BJ (cell line): ENCODE measurements at places on chromosomes 12 and 14.

- no peak for DNase-seq
Observed at GRCh38 chr12:78870539-78870938, 6.0 kb downstream of the SYT1 start.

DNA sequence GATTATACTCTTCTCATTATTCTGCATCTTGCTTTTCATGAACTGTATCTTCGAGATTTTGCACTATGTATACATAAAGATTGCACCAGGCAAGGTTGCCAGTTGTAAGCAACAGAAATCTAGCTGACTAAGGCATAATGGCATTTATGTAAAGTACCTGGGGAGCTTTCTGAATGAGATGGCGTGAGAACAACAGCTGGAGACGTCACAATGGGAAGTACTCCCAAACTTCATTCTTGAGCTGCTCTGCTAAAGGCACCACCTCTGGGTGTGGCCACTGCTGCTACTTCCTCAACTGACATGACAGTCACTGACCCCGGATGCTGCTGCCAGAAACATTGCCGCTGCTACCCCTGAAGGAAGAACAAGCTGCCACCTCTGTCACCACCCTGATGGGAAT, 220.7 kb downstream of the NOVA1 start:
- no peak for DNase-seq

- peak; percentile 18 for DNase-seq
Observed at GRCh38 chr12:81257947-81258551, 180.2 kb downstream of the ACSS3 start.

GRCh38 chr12:63844391-63845341, at the start of gene SRGAP1:
TSS of gene SRGAP1 (plus strand) at chr12:63844700. CDS start at chr12:63844817, 117 bp downstream.
- DNase-seq = no peak

- no peak for DNase-seq
Observed at GRCh38 chr12:124230117-124230757, 64.7 kb upstream of the RFLNA start.

- no peak for DNase-seq
Observed at GRCh38 chr12:76274420-76275083, 73.7 kb downstream of the BBS10 start.

DNA sequence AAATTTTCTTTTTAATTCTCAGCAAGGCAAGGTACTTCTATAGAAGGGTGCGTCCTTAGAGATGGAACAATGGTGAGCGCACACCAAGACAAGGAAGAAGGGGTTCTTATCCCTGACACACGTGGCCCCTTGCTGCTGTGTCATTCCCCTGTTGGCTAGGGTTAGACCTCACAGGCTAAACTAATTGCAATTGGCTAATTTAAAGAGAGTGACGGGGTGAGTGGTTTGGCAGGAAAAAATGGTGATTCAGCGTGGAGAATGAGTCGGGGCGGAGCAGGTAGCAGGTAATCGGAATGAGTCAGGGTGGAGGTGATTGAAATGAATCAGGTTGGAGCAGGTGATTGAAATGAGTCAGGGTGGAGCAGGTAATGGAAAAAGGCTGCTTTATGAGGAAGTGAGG, 36.3 kb upstream of the HECTD1 start:
- DNase-seq = no peak

- DNase-seq = no peak
Observed at GRCh38 chr12:105911966-105912365, 226.8 kb downstream of the NUAK1 start.

- DNase-seq = no peak
Observed at GRCh38 chr12:92421701-92422100, 276.1 kb upstream of the BTG1 start.

DNA sequence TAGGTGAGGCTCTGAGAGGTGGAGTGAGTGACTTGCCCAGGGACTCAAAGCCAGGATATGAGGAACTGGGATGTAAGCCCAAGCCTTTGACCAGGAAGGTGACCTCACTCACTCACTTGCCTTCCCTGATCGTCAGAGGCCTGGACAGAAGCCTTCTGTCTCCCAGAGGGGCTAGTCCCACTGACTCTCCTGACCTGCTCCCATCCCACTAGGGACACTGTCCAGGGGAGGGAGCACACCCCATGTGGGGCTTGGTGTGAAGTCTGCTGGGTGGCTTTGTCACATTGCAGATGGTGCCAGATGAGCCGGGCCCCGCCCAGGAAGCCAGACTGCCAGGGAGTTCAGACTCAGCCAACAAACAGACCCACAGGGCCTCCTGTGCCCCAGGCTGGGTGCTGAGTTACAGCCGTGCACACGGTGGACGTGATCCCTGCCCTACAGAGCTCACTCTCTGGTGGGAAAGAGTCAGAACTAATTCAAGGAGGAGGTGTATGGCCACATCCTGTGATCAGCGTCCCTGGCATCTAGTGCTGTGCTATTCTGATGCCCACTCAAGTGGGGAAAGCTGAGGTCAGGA, 28.3 kb downstream of the MMAB start:
- no peak for DNase-seq

DNA sequence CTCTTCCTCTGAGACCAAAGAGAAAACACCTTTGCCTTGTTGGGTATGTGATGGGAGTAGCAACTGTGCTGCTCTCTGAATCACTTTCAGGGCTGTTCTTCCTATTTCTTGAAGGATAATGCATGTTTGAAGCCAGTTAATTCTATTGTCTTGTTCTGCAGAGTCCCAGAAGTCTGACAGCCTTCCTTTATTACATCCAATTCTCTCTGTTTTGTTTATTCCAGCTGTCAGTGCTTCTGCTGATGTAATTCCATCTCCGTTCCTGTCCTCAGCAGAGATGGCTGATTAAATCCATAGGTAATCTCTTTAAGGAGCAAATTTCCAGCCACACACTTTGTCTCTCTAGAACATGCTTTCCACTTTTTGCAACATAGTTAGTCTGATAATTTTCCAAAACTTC, 59.7 kb downstream of the MGAT4C start:
- DNase-seq = no peak

GRCh38 chr14:61211476-61212255, 69.5 kb downstream of the TMEM30B start:
- DNase-seq = no peak

- DNase-seq = no peak
Observed at GRCh38 chr12:55685671-55686070, 22.0 kb downstream of the ITGA7 start.

- no peak for DNase-seq
Observed at GRCh38 chr14:70812124-70812818, 3.0 kb upstream of the MAP3K9 start.

DNA sequence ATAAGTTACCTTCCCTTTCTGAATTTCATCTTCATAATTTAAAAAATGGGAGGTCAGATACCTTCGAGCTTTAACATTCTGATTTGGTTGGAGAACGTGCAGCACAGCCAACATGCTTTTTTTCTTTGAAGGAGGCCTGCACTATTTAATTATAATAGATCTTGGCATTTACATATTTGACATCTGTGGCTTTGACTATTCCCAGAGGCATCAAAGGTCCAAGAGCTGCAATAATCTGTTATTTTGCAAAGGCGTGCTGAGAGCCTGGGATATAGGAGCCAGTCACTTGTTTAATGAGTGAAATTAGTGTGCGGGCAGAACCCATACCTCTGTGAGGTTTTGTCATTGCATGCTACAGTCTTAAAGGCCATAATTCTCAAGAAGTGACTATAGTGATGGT, 26.4 kb downstream of the SLC8A3 start:
- no peak for DNase-seq

GRCh38 chr14:90715993-90716392, 100.2 kb downstream of the TTC7B start:
- DNase-seq = no peak
